ENCODE measurements at places on chromosomes 13 and 19.

DNA sequence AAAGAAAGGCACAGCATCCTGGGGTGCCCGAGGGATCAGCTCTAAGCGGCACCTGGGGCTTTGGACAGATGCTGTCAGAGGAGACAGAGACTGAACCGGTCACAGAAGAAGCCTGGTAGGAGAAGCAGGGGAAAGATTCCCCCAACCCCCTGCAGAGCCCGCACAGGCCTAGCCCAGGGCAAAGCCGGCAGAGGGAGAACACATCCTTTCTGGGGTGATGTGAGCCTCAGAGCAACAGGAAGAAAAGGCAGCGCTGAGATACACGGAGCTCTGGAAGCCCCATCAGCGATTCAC lies 101.2 kb downstream of the CRYL1 start:
- DNase-seq: no peak

DNA sequence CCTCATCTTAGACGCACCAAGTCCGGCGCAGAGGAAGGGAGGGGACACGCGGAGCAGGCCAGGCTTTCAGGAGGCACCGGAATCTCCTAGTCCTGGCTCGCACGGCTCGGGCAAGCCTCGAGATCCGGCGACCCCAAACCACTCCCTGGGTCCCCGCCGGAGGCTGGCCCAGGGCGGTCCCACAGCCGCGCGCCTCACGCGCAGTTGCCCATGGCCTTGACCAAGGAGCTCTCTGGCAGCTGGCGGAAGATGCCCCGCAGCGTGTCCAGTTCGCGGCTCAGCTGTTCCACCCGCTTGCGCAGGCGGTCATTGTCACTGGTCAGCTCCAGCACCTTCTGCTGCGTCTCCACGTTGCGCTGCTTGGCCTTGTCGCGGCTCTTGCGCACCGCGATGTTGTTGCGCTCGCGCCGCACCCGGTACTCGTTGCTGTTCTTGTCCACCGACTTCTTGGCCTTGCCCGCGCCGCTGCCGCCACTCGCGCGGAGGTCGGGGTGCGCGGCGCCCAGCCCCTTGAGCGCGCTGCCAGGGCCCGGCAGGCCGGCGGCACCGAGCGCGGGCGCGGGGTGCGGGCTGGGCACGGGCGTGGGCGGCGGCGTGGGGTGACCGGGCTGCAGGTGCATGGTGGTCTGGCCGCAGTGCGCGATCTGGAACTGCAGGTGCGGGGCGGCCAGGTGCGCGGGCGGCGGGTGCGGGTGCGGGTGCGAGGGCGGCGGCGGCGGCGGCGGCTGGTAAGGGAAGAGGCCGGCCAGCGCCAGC lies 1.0 kb downstream of the CEBPA start:
- no peak for DNase-seq

GRCh38 chr19:53824134-53824611 lies at the start of gene NLRP12:
NLRP12 (minus strand) TSS chr19:53824314; CDS start chr19:53824174, 140 bp downstream.
- DNase-seq: no peak

DNA sequence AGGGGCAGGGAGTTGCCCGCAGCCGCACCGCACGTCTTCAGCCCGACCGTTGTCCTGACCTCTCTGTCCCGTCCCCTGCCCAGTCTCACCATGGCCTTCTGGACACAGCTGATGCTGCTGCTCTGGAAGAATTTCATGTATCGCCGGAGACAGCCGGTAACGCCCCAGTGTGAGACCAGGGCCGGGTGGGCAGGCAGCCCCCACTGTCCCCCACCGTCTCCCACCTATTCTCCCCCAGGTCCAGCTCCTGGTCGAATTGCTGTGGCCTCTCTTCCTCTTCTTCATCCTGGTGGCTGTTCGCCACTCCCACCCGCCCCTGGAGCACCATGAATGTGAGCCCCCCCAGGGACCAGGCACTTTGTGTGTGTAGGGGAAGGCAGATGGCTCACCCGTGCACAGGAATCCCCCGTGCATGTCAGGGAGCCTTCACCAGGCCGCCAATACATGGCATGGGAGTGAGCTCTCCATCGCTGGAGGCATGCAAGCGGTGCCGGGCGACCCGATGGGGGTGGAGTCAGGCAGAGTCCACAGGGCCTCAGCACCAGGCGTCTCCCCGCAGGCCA lies 1.4 kb downstream of the ABCA7 start:
- no peak for DNase-seq

DNA sequence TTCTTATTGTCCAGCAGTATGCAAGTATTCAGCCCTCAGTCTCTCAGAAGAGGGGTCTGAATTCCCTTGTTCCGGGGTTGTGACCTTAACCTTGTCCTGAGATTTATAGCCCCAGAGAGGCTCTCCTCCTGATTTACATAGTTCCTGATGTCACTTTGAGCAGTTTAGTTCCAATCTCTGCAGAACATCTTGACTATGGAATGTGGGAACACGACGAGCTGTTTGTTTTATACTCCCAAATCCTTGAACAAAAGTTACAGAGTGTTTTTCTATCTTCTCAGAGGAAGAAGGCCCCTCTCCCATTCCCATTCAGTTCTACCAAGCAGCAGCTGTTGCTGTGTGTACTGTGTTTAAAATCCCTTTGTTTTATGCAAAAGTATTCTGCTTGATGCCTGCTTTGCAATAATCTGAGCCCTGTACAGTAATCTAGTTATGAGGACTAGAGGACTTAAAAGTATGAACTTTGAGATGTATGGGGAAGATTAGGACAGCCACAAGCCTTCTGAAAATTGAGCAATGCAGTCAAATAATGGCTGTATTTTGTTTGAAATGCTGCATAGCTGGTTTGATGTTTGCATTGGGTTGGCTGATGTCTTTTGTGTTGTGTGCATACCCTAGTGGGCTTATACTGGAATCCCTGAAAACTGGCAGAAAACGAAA lies 74.7 kb downstream of the KL start:
- no peak for DNase-seq

- peak; percentile 59 for DNase-seq
These were observed 2.6 kb upstream of the KLK15 start for GRCh38 chr19:50835785-50836542.

GRCh38 chr19:5058521-5059212 lies 89.8 kb downstream of the KDM4B start:
- no peak for DNase-seq

DNA sequence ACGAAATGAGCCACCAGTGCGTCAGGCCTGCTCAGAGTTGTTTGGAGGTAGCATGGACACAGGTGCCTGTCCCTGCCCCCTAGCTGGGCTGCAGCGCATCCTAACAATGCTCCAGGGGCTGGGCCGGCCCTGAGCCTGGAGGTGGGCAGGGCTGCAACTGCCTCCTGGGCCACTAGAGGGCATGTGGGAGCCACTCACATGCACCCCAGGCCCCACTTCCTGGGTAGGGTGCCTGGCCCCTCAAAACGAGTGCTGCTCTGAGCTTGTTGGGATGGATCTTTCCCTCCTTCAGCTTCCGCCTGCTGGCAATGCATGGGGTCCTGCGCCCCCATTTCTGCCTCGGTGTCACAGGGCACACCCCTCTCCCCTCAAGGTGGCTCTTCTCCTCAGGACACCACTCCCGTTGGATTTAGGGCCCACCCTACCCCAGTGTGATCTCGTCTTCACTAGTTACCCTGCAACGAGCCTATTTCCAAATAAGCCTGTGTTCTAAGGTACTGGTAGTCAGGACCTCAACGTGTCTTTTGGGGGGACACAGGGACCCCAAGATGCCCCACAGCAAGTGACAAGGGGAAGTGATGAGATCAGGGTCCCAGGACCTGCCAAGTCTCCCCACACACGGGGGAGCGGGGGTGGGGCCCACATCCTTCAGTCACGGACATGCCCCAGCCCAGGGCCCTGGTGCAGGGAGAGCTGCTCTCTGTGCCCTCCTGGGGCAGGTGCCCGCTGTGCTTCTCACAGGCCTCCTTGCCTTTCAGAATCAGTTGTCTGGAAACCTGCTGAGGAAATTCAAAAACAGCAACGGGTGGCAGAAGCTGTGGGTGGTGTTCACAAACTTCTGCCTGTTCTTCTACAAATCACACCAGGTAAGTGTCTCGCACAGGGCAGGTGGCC lies 131.3 kb downstream of the STK24 start:
- peak; percentile 40 for DNase-seq

DNA sequence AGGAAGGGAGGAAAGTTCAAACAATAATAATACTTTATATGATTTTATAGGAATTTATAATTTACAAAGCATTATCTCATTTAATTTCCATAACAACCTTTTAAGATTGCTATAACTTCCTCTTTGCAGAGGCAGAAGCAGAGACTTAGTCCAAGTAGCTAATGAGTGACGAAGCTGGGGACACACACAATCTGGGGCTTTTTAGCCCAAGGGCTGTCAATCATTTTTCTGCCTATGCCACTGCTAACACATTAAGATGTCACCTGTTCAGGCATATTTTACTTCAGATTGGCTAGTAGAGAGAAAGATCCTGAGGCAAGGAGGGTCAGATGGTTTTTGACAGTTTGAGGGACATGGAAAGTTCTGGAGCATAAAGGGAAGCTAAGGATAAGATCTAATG lies 12.6 kb downstream of the SCEL start:
- DNase-seq: no peak

GRCh38 chr13:28607187-28607955 lies 51.6 kb upstream of the POMP start:
- DNase-seq: no peak

DNA sequence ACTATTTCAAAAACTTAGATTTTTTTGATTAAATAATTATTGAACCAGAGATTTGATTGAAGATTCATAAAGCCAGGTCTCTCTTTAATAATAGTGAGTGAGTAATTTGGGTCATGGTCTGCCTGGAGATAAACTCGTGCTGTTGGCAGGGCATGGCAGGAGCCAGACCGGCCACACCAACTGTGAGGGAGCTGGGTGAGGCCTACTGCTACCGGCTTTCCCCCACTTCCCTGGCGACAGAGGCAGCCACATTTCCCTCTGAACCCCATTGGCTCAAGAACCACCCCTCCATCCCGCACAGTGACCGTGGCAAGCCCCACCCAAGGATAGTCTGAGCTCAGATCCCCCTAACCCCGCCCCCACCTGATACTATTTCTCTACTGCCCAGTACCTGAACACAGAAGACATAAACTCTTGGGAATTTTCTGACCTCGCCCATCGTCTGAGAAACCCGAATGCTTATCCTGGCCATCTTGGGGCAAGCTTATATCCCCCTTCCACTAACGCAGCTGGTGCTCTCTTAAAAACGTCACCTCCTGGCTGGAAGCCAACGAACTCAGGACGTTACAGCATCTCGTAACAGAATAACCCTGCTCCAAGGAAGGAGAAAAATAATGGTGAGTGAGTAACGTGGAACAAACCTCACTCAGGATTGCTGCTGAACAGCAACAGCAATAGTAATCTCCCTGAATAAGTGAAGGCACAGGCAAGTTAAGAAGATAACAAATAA lies 627.6 kb upstream of the PCDH9 start:
- no peak for DNase-seq

DNA sequence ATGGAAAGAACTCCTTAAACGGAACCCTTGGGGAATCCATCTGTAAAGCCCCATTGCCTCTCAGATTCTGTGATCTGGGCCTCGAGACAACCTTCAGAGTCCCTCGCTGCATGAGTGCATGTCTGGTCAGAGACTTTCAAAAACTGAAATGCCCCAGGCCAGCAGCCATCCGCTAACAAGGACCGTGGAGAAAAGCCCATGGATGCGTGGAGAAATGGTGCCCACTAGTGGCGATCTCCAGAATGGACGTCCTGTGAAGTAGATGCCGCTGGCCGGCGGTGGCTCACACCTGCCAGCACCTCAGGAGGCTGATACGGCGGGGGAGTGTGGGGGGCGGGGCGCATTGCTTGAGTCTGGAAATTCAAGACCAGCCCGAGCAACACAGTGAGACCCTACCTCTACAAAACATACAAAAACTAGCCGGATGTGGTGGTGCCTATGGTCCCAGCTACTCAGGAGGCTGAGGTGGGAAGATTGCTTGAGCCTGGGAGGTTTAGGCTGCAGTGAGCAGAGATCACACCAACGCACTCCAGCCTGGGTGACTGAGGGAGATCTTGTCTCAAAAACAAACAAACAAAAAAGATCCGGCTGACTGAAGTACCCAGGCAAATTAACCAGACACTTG lies 7.9 kb upstream of the CDC16 start:
- peak; percentile 78 for DNase-seq

DNA sequence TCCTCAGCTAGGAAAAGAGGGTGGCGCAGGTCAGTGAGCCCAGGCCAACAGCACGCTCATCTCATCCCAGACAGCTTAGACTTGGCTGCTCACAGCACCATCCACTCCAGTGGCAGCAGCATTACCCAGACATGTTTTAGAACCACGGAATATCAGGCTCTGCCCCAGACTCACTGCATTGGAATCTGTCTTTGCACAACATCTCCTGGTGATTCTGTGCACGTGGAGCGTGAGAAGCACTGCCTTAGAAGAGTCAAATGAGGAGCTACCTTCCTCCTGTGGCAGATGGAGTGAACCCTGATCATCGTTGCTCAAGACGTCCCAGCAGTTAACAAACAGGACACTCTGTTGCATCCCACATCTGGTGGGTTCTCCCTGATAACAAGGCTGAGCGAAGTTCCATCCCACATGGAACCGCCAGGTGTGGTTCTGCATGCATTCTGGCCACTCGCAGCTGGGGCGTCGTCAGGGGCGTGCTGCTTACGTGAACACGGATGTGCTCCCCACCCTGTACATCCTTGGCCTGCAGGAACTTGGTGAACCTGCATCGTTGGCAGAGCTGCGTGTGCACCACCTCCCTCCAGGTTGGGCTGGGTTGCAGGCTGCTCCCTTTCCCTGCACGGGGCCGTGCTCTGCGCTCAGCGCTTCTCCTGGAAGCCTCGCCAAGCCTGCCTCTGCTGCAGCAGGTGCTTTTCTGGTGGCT lies 25.2 kb upstream of the ATP11A start:
- no peak for DNase-seq

Data from RPMI7951 (cell line).